ENCODE measurements at places on chromosomes 4 and X.

- no peak for DNase-seq
Measured at GRCh38 chr4:15340902-15341732, 86.7 kb upstream of the C1QTNF7 start.

- DNase-seq: no peak
Measured at GRCh38 chr4:158534727-158535126, 13.0 kb downstream of the RXFP1 start.

- DNase-seq: peak; percentile 53
Measured at GRCh38 chrX:53256446-53257041, 24.8 kb downstream of the IQSEC2 start.

GRCh38 chrX:124665621-124666400, 319.4 kb downstream of the SH2D1A start:
- DNase-seq: no peak

DNA sequence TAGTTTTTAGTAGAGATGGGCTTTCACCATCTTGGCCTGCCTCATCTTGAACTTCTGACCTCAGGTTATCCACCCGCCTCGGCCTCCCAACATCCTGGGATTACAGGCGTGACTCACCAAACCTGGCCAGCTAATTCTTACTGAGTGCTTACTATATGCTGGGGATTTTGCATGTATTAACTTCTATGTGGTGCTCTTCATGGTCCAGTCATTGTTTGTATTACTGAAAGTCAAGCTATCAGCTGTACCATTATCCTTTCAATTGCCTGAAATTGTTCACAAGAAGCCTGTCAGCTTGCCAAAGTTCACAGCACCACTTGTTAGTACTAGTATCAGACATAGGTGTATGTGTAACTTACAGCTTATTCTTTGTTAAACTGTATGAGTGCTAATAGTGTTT, 1272.1 kb downstream of the ARAP2 start:
- no peak for DNase-seq

- no peak for DNase-seq
Measured at GRCh38 chr4:166823126-166823525, 411.2 kb downstream of the SPOCK3 start.

DNA sequence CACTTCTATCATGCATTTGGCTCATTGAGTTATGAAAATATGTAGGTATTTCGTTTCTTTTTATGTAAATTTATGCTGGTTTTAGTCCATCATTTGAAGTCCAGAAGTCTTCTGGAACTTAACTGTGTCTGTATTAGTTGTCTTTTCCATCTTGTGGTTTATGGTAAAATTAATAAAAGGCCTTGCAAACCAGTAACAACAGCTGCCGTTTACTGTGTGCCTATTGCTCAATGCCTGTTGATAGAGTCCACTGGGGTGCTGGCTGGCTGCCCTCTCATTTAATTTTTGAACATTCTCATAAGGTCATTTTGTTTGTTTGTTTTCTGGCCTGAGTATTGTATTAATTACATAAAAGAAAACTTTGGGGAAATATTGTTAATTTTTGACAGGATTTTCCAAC, 98.0 kb downstream of the NAA11 start:
- no peak for DNase-seq

GRCh38 chr4:110682311-110682710, 59.4 kb upstream of the PITX2 start:
- DNase-seq: no peak

Data from cardiac septum (tissue), 1 donor.